Stimulated activated CD8-positive, alpha-beta memory T cell treated with anti-CD3 and anti-CD28 coated beads, Interleukin-2, amount 100 ng/mL, for 1 hour (primary cell): ENCODE measurements at places on chromosomes 7 and 10.

DNA sequence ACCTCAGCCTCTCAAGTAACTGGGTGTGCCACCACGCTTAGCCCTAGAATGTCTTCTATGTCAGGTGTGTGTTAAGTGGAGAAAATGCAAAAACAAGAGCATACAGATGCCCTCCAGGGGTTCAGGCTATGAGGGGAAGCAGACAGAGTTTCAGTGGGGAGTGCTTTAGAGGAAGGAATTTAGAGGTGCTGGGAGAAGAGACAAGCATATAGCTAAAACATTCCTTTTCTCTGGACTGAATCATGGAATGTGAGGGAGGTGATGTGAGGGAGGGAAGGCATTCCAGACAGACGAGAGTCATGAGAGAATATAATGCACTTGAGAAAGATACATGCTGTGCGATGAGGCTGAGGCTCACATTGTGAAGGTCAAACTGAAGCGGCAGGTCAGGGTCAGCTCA is 6.6 kb upstream of the ZNF786 start:
- no peak for DNase-seq

DNA sequence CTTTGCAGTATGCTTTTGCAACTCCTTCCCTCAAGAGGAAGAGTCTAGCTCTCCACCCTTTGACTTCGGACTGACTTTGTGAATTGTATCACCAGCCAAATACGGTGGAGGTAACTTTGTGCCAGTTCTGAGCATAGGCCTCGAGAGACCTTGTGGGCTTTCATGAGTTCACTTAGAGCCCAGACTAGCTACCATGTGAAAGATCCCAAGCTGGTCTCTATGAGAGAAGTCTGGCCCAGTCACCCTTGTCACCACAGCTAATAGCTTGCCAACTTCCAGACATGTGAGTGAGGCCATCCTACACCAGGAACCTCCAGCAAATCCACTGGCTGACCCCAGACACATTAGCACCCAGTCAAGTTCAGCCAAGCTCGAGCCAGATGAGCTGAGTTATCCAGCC is 72.2 kb upstream of the EXOC4 start:
- DNase-seq: no peak

DNA sequence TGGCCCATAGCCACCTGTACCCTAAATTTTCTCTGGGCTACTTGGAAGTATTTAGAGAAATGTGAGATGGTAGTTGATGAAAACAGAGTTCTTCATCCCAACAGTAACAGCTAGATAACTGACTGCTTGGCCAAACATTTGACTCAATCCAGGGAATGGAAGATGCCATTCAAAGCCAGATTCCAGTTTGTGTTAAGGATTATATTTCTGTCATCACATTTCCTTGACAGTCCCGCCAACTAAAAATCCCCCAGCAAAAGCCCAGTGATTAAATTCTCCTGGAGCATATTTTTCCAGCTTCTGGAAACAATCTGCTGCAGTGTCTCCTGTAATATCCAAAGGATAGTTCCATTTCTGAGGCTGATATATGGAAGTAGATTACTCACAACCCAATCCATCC is 45.4 kb upstream of the PTN start:
- DNase-seq: no peak

- DNase-seq: no peak
These were observed 15.0 kb downstream of the CEP41 start for GRCh38 chr7:130425796-130426195.

DNA sequence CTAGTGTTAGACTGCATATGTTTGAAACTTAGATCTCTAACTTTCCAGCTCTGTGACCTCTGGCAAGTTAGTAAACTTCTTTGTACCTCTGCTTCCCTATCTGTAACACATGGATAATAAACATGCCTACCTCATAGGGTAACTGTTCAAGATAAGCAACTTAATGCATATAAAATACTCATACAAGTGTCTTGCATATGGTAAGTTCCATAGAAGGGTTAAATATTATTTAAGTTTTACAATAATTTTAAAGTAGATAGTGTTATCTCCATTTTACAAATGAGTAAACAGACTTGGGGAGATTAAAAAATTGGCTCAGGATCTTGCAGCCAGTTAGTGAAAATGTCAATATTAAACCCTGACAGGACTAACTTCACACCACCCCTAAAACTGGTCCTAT is 30.1 kb upstream of the CD36 start:
- DNase-seq: no peak

DNA sequence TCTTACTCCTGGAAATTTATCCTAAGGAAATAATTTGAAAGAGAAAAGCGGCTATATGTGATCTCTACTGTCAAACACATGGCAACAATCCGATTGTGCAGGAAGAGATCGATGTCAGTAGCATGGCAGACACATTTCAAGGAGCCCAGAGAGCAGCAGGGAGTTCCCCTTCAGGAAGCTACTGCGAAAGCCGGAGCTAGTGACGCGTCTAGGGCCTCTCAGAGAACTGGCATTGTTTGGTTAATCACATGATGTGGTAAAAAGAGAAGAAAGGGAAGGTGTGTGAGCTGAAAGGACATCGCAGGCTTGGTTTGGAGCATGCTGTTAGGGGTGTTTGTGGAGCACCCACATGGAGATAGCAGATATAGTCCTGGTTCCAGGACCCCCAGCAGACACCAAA is 74.9 kb downstream of the BEND7 start:
- no peak for DNase-seq

- DNase-seq: no peak
These were observed 26.6 kb downstream of the ZNF12 start for GRCh38 chr7:6680146-6680545.
